CD4-positive, alpha-beta T cell treated with Interleukin-10 for 1 hour (primary cell): ENCODE measurements at places on chromosomes 1 and 21.

DNA sequence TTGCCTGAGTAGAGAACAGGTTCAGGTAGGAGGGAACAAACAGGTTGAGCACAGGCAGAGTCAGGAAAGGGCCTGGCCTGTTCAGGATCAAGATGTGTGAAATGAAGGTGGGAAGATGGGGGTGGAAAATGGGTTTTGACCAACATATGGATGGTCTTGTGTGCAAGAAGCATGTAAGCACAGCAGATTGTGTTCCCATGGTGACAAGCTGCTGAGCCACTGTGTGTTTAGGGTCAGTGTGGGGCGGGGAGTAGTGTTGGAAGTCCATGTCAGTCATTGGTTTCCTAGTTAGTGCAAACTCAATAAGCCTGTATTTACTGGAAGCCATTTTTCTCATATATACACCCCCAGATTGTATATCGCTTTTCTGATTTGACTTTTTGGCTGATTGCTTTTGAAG is 111.9 kb downstream of the CAMTA1 start:
- DNase-seq: no peak

DNA sequence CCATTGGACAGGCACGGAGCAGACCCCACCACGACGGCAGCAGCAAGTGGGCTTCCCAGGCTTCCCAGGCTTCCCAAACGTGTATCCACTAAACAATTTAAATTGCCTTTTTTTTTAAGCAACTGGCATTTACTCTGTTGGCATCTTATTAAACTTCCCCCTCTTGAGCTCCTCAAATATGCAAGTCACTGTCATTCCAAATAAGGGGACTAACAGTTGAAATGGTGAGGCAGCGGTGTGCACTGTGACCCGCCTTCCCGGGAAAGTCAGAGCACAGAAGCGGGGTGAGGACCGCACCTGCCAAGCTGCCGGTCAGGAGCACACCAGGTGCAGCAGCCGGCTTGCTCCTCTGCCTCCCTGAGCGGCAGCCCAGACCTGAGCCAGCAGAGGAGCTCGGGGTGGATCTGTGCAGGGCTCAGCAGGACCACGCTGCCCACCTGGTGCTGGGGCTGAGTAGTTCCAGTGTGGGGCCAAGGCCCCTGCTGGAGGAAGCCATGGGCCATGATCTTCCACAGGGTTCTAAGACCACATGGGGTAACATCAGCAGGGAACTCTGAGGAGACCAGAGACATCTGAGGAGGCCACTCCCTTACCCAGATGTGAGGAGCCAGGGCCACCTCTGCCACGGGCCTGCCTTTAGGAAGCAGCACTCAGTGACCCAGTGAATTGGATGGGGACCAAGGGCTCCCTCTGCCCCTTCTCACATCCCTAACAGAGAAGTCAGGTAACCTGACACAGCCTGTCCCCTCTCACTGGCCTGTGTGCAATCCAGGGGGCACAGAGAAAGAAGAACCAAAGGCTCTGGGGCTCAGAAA is 245.4 kb downstream of the NPHP4 start:
- DNase-seq: no peak

DNA sequence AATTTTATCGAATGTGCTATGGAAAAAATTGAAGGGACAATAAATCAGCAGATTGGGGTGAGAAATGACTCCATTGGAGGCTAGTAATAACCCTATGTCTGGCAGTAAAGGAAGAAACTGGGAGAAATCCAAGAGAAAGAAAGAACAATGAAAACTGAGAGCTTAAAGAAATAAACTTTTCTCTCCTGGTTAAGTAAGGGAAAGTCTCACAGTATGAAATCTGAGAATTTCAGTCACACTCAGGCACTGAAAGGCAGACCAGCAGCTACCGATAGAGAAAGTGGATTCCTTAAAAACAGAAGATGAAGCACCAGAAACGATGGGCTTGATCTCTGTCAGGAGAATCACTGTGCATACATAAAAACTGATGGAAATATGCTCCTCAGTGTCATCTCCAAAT is 404.2 kb downstream of the PLPP3 start:
- DNase-seq: no peak

DNA sequence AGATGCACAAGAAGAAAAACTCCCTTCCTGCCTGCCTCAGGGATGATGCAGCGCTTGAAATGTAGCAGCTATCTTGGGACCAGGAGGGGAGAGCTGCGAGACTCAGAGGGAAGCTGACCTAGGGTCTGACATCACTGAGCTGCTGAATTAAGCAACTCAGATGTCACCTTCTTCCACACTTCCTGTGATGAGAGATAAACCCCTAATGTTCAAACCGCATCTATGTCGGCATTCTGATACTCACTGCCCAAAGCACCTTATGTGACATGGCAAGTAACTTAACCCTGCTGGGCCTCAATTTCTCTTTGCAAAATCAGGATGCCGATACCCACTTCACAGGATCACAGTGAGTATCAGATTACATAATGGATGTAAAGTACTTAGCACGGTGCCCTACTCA is 9.1 kb upstream of the AK2 start:
- DNase-seq: peak; percentile 53

DNA sequence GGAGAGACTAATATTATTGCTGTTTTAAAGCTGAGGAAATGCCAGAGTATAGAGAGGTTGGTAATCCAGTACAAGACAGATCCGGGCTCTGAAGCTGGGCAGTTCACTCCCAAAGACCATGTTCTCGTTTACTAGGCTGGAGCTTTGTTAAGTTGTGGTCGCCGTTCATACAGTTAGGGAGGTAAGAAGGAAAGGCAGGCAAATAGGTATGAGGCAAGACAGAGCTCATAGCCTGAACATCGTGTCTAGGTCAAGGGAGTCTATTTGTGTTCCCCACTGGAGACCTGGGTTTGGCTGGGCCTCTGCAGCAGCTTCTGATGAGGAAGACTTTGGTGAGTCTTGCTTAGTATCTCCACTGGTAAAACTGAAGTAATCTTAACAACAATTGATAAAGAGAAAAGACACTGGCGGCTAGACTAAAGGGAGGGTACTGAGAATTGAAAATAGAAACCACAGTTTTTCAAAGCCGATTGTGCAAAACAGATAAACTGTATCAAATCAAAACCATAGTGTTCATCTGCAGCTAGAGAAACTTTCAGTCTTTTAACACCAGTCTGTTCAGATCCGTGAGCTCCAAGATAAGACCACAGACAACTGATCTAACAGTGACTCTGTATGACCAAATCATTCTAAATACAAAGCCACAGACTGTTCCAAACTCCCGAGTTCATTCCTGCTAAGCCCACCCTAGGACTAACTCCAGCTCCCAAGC is 217.0 kb upstream of the FAM78B start:
- DNase-seq: no peak

GRCh38 chr21:34907461-34908418 is 141.4 kb downstream of the RUNX1 start:
- DNase-seq: no peak

GRCh38 chr21:26784974-26785373 is 60.2 kb downstream of the ADAMTS1 start:
- no peak for DNase-seq

GRCh38 chr1:117897551-117897950 is 31.9 kb downstream of the GDAP2 start:
- DNase-seq: no peak
